ENCODE measurements at places on chromosomes 7 and 10. TPM values are rescaled to one million over a fixed set of nuclear protein-coding genes. Genes with fewer than 3 reads are reported as not detected.
A peak's percentile ranks its signal among the peaks of the same experiment; 100 is the strongest.

- H3K27ac ChIP-seq = no peak overlapping the region
- DNase-seq = no peak
- H3K27me3 ChIP-seq = peaks cover 100% of the 10 kb centered on the region
- no peak overlapping the region for H3K4me3 ChIP-seq
- H3K4me1 ChIP-seq = no peaks in the 10 kb centered on the region
Observed at GRCh38 chr7:27245798-27246691, 3.4 kb downstream of the EVX1 start.

- no peaks in the 10 kb centered on the region for H3K36me3 ChIP-seq
- H3K4me3 ChIP-seq = no peak overlapping the region
- no peaks in the 10 kb centered on the region for H3K27me3 ChIP-seq
- H3K4me1 ChIP-seq = no peaks in the 10 kb centered on the region
- no peak for DNase-seq
Observed at GRCh38 chr7:48452218-48452617, 281.0 kb downstream of the ABCA13 start.

- no peaks in the 10 kb centered on the region for H3K36me3 ChIP-seq
- DNase-seq = no peak
- H3K27ac ChIP-seq = no peak overlapping the region
- no peak overlapping the region for H3K4me3 ChIP-seq
Observed at GRCh38 chr10:28445516-28445915, 87.4 kb upstream of the WAC start.

GRCh38 chr7:91021956-91022355 is 242.3 kb upstream of the FZD1 start:
- no peaks in the 10 kb centered on the region for H3K36me3 ChIP-seq
- no peaks in the 10 kb centered on the region for H3K4me1 ChIP-seq
- no peak overlapping the region for H3K27ac ChIP-seq
- H3K4me3 ChIP-seq = no peak overlapping the region

GRCh38 chr10:83427101-83427500 is 712.2 kb upstream of the GHITM start:
- H3K4me1 ChIP-seq = no peaks in the 10 kb centered on the region
- H3K27ac ChIP-seq = no peak overlapping the region
- no peaks in the 10 kb centered on the region for H3K36me3 ChIP-seq
- H3K27me3 ChIP-seq = no peaks in the 10 kb centered on the region

- H3K4me1 ChIP-seq = peaks cover 2% of the 10 kb centered on the region
- peak overlapping the region; percentile 71 for H3K27ac ChIP-seq
- no peaks in the 10 kb centered on the region for H3K36me3 ChIP-seq
- no peak overlapping the region for H3K4me3 ChIP-seq
Observed at GRCh38 chr10:59098387-59098786, 78.1 kb upstream of the PHYHIPL start.

GRCh38 chr10:42623929-42624328 is 14.4 kb downstream of the ZNF33B start:
- DNase-seq = no peak
- H3K4me3 ChIP-seq = no peak overlapping the region
- H3K4me1 ChIP-seq = no peaks in the 10 kb centered on the region
- no peaks in the 10 kb centered on the region for H3K36me3 ChIP-seq
- no peak overlapping the region for H3K27ac ChIP-seq
- H3K27me3 ChIP-seq = no peaks in the 10 kb centered on the region

TLL2 gene
- 0.05 TPM for polyA plus RNA-seq

MBLAC1 gene
- polyA plus RNA-seq = 0.75 TPM

CDK14 gene
- polyA plus RNA-seq = 23.6 TPM

CRTAC1 gene
- not detected for polyA plus RNA-seq

C10orf67 gene
- polyA plus RNA-seq = 0.16 TPM
